ENCODE measurements at places on chromosomes 3 and 15.

DNA sequence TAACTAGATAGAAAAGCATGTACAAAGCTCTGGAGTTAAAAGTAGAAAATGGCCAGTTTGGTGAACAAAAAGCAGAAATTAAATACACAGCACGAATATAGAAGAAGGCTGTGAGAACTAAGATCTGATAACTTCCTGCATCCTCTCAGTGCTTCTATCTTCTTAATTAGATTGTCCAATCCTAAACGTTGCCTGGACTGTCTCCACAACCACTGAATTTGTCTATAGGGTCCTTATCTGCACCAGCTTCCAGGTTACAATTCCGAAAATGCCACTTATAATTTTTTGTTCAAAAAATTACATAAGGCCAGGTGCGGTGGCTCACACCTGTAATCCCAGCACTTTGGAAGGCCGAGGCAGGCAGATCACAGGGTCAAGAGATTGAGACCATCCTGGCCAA is 626.3 kb downstream of the TBL1XR1 start:
- no peak for DNase-seq

DNA sequence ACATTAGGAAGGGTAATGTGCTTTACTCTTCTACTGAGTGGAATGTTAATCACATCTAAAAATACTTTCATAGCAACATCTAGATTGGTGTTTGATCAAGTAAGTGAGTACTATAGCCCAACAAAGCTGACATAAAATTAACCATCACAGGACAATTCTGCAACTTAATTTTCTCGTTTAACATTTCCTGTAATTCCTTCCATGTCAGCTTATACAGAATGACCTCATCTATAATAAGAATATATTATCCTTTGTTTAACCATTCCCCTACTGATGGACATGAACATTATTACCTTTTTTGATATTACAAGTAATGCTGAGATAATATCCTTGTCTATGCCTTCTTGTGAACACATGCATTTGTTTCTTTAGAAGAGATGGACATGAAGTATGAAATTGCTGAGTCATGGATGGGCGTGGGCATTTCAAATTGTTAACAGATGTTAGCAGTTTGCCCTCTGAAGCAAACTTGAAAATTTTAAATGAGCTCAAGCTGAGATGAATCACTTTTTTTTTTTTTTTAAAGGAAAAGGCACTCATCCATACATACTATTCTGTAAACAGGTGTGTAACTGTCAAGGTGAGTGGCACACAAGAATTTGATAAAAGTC is 85.1 kb downstream of the OXNAD1 start:
- DNase-seq: no peak

- DNase-seq: no peak
These were observed 3.6 kb upstream of the COL6A5 start for GRCh38 chr3:130341882-130342281.

DNA sequence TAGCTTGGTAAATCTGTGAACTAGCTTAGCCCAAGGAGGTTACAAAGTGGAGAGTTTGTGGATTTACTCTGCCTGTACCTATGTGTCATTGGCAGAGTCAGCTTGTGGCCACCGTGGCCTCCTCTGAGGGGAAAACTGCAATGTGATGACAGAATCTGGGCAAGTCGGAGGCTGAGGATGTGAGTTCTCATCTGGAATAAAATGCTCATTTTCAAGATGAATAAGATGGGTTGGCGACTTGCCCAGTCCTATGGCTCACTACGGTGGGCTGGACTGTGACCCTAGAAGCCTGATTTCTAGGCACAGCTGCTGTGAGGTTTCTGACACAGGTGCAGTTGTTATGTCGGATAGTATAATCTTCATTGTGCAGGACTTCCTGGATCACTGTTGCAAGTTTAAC is 83.7 kb downstream of the ETV5 start:
- no peak for DNase-seq

DNA sequence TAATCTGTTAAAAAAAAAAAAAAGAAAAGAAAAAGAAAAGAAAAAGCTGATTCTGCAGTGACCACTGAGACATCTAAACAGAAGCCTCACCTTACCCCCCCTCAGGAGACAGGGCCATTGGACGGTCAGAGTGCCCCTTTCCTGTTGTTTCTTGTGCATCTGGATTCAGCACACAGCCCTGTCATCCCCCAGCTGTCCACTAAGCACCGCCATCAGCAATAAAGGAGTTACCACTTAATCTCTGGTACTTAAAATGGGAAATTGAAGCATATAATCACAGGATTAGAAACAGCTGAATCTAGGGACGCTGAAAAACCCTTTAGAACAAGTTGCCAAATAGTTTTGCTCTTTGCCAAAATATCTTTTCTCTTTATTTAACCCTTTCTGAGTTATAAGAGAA is 62.5 kb downstream of the TRIM69 start:
- DNase-seq: no peak

GRCh38 chr15:34243226-34243625 is 18.4 kb downstream of the EMC4 start:
- no peak for DNase-seq

- no peak for DNase-seq
These were observed 58.0 kb upstream of the CRTC3 start for GRCh38 chr15:90471769-90472168.

GRCh38 chr15:37140531-37141058 is 40.2 kb upstream of the MEIS2 start:
- DNase-seq: no peak
